CD4-positive, alpha-beta T cell treated with Interleukin-15 for 1 hour (primary cell): ENCODE measurements at places on chromosomes 4 and X.

- DNase-seq, result no peak
These were observed 352.0 kb downstream of the TRAM1L1 start for GRCh38 chr4:116733370-116733769.

- no peak for DNase-seq
These were observed 8.8 kb downstream of the BCOR start for GRCh38 chrX:40088803-40089540.

DNA sequence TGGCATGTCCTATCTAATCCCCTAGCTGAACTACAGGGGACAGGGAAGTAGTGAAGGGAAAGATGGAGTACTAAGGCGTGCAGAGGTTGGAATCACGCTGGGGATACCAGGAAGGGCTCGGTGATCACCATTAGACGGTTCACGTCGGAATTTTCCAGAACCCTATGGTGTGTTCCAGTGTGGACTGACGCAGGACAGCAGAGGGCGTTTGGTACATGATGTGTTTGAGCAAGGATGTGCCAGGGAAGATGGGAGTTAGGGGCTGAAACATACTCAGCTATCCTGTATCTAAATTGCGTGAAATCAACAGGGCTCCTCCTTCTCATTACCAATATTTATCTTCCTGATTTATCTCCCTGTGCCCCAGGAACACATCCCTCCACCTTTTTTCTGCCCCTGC lies 33.7 kb downstream of the PRPS2 start:
- no peak for DNase-seq

DNA sequence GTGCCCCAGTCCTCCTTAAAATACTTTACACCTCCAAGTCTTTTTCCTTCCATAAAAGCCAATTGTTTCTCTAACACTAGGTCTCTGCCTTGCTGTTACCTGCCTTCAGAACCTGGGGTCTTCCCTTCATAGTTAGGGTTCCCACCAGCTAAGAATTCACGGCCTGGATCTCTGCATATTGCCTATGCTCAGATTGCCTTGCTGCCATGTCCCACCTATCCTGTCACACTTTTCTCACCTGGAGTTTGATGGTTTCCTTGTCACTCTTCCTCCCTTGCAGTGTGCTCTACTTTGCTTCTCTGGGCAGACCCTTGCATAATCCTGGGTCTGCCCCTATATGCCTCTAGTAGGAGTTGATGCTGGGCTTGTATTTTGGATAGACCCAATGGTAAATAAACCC lies 36.6 kb upstream of the TMPRSS11E start:
- no peak for DNase-seq

DNA sequence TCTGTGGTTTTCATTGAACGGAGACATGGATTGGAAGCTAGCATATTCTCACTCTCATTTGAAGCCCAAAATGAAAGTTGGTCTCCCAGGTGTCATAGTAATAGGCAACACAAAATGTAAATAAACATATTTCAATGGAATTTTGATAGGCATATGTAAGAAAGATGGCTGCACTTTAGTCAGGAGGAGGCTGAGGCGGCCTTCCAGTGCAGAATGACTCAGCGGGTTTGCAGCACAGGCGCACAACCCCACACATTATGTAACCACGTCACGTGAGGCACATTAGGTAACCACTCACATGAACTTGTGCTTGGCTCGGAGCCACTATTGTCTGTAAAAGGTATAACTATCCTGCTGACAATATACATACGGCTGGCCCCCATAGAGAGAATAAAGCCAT lies 381.7 kb downstream of the GPAT3 start:
- DNase-seq, result no peak

DNA sequence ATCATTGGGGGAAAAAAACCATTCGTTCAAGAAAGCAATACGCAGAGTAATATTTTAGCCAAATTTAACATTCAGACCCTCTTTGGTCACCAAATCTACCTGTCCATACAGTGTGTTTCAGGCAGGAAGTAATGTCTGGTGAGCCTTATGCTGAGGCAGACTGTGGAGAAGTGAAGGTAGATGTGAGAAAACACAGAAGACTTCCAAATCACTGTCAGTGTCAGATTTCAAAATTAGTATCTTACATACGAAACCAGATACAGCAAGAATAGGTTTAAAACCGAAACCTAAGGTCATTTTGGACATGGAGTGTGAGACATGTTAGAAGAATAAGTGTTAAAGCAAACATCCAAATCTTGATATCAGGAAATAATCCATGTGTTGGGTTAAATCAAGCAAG lies 664.5 kb upstream of the HTR2C start:
- no peak for DNase-seq

DNA sequence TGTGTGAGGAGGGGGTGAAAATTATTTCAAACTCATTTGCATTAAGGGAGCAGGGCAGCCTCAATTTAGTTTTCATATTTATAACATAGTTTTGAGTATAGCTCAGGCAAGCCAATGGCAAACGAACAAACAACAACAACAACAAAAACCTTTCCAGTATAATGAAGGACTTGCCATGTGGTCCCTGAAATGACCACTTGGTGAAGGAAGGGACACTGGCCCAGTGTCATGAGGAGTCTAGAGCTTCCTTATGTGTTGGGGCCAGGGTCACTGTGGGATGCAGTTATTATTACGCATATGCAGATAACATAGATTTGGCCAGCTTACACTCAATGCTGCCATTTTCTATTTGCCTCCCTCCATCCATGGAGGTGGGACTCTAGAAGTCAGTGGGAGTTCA lies 23.3 kb downstream of the NKX3-2 start:
- DNase-seq, result no peak

DNA sequence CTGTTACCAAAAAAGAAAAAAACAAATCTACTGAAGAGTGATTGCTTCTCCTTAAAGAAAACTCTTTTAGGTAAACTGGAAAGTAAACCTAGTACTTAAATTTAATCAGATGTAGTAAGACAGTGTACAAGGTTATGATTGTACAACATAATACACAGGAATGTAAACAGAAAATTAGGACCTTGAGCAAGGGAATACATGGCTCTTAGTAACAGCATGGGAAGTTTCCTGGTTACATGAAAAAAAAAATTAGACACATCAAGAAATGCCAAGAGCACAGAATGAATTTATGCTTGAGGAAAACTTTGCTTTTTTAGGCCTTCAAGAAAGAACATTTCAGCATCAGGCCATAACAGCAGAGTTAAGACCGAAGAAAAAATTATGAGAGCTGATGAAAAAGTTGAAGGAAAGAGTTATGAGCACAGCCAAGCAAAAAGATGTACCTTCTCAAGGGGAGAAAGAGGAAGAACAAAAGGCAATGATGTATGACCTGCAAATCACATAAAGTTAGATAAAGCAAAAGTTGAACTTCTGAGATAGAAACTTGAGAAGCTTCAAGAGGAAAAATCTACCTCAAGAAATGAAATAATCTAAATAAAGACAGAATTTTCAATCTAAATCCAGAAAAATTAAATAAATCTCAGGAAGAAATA lies 311.6 kb downstream of the GALNTL6 start:
- DNase-seq, result no peak

GRCh38 chrX:71269801-71270395 lies 13.5 kb upstream of the NONO start:
- no peak for DNase-seq

GRCh38 chr4:89439533-89439932 lies 131.9 kb upstream of the GPRIN3 start:
- no peak for DNase-seq

- DNase-seq, result peak; percentile 75
These were observed 17.2 kb upstream of the RNF212 start for GRCh38 chr4:1130316-1131186.

GRCh38 chrX:78708816-78709215 lies 38.7 kb upstream of the LPAR4 start:
- no peak for DNase-seq

DNA sequence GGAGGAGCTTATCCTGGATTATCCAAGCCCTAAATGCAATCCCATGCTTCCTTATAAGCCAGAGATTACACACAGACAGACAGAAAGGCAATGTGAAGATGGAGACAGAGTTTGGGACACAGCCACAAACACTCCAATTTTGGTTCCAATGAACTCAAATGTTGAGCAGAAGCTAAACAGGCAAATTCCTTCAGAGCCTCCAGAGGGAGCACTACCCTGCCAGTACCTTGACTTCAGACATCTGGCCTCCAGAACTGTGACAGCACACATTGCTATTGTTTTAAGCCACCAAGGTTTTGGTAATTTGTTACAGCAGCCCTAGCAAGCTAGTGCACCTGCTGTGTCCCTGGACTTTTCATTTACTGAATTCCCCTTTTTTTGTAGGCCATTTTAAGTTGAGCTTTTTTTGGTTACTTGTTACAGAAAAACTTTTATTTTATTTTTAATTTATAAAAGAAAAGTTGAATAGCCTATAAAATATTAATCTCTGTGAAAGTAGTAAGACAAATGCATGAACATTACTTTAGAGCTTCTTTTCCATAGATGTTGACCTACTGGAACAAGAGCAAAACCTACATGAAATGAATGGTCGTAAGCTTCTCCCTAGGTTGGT lies 33.4 kb upstream of the SRD5A3 start:
- DNase-seq, result peak; percentile 32

DNA sequence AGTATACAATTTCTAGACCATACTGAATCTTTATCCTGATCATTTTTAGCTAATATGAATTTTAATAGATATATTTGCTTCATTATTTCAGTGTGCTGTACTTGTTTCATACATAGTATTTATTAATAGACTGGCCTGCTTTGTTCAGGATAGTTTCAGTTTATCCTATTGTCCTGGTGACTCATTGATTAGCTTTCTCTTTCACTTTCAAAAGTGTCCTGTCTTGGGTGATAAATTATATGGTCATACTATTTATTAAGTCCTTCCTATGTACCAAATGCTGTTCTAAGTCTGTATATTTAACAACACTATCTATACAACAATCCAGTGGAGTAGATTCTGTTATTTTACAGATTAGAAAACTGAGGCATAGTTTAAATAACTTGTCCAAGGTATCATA lies 153.8 kb upstream of the RAPGEF2 start:
- DNase-seq, result no peak

- no peak for DNase-seq
These were observed 112.4 kb downstream of the CT47B1 start for GRCh38 chrX:120763269-120763668.

GRCh38 chr4:75745161-75745560 lies 20.8 kb downstream of the USO1 start:
- DNase-seq, result no peak

DNA sequence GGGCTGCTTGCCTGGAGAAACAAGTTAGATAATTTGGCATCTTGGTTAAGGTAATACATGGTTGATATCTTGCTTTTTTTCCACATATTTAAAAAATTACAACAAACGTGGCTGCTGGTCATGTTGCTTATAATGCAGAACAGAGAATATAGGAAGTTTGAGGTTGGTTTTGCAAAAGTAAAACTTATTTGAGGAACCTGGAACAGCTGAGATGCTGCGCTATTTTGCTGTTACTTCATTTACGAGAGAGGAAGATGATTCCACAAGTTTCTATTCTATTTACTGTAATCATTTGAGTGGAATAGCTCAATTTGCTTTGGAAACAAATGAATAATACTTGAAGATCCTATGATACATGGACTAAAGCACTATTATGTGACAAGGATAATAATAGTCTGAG lies 118.9 kb downstream of the TMA16 start:
- no peak for DNase-seq

DNA sequence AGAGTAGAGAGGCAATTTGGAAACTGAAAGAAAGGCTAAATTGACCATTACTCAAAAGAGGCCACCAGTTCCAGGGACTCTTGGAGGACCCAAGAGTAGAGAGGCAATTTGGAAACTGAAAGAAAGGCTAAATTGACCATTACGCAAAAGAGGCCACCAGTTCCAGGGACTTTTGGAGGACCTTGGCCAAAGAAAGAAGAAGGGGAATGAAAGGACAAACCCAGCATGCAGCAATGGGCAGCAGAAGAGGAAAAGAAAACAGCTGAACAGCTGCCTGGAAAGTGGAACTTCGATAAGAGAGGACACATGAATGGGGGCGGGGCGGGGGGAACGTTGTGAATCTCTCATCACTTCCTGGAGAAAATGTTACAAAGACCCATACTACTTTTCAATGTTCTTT lies 80.8 kb downstream of the PALLD start:
- DNase-seq, result no peak

DNA sequence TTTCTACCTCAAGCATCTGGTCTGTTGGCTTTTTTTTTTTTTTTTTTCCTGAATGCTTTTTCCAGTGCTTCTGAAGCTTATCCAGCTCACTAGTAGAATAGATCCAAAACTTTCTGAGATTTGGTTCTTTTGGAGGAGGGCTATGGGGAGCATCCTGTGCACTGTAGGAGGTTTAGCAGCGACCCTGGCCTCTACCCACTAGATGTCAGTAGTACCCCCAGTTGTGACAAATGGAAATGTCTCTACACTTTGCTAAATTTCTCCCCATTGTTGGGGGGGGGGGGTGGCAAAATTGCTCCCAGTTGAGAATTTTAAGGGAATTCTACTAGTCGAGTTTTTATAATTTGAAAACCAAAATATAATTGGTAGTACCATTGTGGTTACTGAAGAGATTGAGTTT lies 23.0 kb upstream of the PPA2 start:
- no peak for DNase-seq

DNA sequence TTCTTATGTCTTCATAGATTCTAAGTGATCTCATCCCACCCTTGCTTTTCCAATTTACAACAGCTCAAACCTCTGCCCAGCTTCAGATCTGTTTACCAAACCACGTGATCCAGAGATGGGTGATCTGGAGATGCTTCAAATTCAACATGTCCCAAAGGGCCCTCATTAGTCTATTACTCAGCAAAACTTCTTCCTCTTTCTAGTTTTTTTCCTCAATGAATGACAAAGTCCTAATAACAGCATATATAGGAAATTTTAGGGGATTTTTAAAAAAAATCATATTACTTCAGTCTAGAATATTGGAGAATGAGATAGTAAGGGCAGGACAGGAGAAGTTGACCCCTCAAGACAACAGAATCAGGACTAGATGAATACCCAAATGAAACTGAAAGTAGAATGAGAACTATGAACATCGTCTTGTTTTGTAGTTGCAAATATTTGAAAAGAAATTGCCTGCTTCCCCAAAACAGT lies 127.1 kb downstream of the CFAP299 start:
- no peak for DNase-seq

- peak; percentile 16 for DNase-seq
These were observed 35.1 kb downstream of the TMLHE start for GRCh38 chrX:155577682-155578081.

DNA sequence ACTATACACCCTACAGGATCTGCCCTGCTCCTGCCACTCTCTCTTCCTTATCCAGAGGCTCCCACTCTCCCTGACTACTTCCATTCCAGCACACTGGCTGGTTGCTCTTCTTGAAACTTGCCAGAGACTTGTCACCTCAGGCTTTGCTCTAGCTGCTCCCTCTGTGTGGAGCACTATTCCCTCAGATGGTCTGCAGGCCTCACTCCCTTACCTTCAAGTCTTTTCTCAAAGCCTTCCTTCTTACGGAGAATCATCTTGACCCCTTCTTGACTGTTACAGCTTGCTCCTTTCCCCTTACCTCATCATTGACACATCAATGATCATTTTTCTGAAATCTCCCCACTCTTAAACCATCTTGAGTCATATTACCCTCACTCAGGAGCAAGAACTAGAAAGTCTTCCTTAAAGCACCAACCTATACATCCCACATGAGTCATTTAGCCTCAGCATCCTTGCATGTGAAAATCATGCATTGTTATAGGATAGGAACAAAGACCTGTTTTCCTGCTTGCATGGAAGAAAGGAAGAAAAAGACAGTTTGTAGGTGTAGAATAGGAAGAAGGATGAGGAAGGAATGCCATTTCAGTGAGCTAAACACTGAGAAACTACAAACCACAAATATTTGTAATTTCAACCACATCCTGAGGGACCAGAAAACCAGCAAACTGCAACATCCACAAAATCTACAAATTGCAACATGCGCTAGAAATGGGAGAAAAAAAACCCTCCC lies 55.7 kb downstream of the ANTXR2 start:
- DNase-seq, result no peak
